ENCODE measurements at places on chromosomes 7 and 10.

GRCh38 chr10:98088186-98088971 lies 46.1 kb upstream of the R3HCC1L start:
- no peak for DNase-seq

DNA sequence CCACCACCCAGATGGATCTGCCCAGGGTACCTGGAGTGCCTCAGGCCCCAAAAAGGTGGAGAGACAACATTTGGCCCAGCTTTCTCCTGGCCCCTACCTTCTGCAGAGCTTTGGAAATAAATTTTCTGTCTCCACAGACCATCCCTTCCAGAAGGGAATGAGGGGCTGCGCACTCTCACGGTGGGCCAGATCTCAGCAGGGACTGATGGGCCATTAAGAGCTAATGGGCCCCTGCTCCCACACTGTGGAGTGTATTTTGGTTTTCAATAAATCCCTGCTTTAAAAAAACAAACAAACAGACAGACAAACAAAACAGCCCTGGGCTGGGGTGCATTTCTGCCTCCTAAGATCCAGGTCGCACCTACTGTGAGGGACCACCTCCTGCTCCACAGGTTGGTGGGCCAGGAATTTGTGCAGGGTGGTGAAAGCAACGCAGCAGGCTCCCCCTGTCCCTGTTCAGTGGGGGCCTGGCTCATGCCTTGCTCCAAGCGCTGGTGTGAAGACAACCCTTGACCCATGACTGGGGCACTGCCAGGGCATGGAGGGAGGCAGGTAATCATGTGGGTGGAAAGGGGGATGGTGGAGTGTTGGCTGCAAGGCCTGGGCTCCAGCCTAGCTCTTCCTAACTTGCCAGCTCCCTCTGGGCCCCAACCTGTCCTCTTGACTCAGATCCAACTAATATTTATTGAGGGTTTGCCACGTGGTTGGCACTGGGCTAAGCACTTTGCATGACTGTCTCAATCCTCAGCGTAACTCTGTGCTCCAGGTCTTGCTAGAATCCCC lies 88.5 kb downstream of the COL13A1 start:
- no peak for DNase-seq

DNA sequence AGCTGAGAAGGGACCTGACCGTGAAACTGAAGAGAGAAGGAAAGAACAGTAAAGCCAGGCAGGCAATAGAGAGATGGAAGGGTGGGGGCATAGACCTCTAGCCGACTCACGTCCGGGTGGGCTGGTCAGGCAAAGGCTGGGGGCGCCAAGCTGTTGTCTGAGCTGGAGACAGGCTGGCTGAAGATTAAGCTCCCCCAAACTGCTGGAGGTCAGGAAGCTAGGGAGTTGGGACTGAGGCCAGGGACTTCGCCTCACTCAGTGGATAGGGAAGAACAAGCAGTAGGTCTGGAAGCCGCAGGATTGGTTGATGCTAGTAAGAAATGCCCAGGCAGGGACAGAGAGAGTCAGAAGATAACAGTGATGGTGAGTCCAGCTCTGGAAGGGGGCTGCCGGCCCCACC lies 5.3 kb downstream of the PITX3 start:
- no peak for DNase-seq

DNA sequence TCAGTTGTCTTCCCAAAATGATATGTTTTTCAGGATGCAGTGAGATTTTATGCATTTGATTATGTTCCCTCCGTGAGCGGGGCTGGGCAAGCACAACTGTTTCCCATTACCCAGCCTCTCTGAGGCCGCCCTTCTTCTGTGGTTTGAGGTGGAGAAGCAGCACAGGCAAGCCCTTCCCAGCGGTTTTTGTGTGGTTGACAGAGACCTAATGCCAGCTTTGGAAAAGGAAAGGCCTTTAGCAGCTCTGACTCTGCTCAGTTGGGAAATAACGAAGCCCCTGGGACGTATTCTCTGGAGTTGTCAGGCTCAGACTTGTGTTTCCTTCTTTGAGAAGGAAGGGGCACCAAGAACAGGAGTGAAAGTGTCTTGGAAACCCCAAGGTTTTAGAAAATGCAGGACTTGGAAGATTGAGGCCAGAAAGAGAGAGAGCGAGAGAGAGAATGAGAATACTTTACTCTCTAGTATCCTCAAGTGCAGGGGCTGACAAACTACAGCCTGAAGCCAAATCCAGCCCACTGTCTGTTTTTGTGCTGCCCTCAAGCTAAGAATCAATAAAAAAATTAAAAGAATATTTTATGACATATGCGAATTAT lies 20.6 kb upstream of the PDCD4 start:
- no peak for DNase-seq

GRCh38 chr7:121488111-121488650 lies 92.1 kb upstream of the FAM3C start:
- DNase-seq: no peak

GRCh38 chr10:70323138-70323696 lies 39.4 kb upstream of the NPFFR1 start:
- DNase-seq: no peak

DNA sequence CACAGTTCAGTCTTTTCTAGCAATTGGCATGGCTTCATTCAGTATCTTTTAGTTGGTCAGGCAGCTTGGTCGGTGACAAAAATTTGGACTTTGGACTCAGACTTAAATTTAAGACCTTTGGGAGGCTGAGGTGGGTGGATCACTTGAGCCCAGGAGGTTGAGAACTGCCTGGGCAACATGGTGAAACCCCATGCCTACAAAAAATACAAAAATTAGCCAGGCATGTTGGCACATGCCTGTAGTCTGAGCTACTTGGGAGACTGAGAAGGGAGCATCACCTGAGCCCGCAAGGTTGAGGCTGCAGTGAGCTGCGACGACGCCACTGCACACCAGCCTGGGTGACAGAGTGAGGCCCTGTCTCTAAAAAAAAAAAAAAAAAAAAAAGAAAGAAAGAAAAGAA lies 19.5 kb upstream of the ITPRID1 start:
- no peak for DNase-seq

DNA sequence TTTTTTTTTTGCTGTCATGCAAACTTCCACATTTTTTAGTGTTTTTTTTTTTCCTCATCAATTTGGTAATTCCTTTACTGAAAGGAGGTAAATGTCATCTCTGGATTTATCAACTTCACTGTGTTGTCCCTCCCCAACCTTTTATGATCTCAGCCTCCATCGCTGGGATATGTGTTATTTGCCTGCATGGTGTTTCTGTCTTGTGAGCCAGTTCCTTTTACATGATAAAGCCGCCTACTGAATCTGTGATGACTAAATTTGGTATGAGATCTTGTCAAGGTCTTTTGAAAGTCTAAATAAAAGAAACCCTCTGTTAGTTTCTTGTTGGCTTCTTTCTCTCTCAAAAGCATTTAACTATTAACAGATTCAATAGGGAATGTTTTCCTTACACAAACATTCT lies 39.3 kb downstream of the TAS2R41 start:
- no peak for DNase-seq

GRCh38 chr10:52220947-52221346 lies 93.1 kb upstream of the DKK1 start:
- DNase-seq: no peak

- no peak for DNase-seq
Observed at GRCh38 chr10:102467971-102468438, 16.7 kb upstream of the C10orf95 start.

DNA sequence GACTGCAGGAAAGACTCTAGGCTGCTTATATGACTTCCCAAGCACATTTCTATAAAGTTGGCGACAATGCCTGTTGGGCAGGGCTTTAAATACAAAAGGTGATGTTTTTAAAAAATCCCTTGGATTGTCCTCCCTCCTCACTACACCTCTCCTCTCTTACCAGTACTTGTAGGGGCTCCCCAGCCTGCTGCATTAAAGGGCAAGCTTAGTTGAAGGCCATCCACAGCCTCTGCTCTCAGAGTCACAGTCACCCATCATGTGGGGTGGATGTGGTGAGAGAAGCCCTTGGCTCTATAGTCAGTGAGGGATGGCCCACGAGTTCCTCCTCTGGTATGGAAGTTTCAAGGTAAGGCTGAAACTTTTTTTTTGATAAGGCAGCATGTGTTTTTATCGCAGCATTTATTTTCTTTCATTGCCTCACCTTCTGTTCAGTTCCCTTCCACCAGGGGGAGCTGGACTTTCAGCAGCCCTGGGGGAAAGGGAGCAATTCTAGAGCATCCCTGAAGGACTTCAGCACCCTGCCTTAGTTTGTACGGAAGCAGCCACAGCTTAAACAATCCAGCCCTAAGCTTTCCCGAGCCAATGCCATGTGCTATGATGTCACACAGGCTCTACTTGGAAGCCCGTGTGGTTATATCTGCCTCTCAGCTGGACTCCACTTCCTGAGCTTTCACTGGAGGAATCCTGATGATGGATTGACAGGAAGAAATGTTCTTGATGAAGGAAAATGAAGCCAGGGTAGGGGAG lies 131.9 kb downstream of the CALCR start:
- DNase-seq: peak; percentile 30
